ENCODE measurements at places on chromosomes 4 and X.

- no peak for DNase-seq
Measured at GRCh38 chrX:121179972-121180371, 132.6 kb downstream of the GLUD2 start.

- DNase-seq = peak; percentile 46
Measured at GRCh38 chrX:9899640-9900111, 67.5 kb upstream of the CLDN34 start.

- DNase-seq = peak; percentile 14
Measured at GRCh38 chr4:7075962-7076695, 8.3 kb upstream of the GRPEL1 start.

- DNase-seq = no peak
Measured at GRCh38 chr4:14138106-14138505, 510.6 kb upstream of the BOD1L1 start.

DNA sequence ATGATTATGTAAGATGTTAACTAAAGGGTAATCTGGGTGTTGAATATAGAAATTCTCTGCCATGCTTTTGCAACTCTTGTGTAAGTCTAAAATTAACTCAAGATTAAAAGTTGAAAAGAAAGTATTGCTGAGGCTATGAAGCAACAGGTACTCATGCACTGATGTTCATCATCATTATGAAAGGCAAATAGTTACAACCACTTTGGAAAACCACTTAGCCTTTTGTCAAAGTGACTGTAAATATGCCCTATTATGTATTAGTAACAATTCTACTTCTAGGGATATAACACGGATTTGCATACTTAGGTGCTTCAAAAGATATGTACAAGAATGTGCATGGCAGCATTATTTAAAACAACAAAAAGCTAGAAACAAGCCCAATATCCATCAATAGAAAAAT, 227.8 kb upstream of the CXXC4 start:
- no peak for DNase-seq

DNA sequence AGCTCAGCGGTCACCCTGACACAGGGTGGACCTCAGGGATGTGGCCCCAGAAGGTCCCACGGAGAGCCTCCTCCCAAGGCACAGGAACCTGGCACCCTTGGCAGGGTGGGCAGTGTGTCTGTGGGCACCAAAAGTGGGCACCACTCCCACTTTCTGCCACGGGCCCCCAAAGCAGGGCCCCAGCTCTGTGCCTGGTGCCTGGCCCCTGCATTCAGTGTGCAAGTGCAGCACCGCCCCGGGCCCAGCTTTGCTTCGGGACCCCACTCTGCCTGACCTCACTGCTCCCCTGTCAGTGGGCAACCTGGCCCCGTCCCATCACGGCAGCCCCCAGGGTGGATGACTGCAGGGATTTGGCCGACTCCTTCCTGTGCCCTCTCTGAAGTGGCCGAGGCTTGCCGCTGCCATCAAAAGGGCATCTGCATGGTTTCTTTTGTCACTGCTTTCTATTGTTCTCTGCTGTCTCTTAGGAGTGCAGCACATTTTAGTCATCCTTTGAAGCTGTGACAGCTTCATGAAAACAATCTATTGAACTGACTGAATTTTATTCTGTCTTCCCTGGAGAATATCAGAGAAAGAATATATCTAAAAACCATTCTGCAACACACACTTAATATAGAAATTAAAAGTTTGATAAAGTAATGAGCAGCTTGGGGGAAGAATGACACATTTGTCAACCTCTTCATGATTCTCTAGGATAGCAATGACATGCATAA, 302.4 kb downstream of the FAM47B start:
- DNase-seq = no peak

- DNase-seq = peak; percentile 66
Measured at GRCh38 chr4:181821039-181822004, 421.9 kb upstream of the TENM3 start.

DNA sequence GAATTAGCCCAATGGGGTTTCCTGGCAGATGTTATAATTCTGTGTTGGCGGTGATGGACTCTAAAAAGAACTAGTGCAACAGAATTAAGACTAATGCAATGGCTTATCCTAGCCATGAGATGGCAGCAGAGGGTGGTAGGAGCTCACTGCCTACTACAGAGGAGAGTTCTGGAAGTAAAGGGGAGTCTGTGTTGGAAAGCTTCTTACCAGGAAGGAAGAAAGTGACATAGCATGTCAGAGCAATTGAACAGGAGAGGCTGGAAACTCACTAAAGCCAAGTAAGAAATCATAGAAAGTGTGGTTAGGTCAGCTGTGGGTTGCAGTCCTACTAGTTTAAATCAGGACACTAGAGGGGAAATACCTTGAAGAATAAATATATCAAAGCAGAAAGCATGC, 6.3 kb upstream of the TRPC5OS start:
- peak; percentile 49 for DNase-seq

Data from fibroblast of upper back skin (primary cell).